ENCODE measurements at places on chromosomes 13 and 19.

DNA sequence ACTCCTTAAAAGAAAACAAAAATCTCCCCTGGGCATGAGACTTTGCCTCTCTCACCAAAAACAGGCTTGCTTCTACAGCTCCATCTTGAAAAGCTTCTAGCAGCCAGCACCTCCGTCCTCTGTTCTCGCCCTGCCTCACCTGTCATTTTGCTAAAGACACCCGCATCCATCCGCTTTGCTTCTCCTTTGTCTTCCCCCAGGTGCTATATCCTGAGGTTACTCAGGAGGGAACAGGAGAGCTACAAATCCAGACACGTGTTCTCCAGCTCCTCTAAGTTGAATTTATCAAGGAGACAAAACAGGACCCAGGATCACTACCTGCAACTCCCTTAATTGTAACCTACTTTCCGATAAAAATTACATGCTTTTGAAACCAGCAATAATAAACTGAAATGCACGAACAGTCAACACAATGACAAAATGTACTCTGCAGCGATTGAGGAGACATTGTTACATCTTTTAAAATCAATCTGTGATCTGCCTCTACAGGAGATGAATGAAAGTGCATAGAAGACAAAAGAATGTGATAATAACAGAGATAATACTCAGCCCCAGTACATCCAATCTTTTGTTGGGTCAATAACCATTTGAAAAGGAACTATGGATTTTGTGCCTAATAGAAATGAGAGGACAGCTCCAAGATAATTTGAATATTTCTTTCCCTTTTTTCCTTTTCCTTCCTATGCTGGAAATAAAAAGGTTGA, 221.2 kb downstream of the DCLK1 start:
- no peak for DNase-seq

DNA sequence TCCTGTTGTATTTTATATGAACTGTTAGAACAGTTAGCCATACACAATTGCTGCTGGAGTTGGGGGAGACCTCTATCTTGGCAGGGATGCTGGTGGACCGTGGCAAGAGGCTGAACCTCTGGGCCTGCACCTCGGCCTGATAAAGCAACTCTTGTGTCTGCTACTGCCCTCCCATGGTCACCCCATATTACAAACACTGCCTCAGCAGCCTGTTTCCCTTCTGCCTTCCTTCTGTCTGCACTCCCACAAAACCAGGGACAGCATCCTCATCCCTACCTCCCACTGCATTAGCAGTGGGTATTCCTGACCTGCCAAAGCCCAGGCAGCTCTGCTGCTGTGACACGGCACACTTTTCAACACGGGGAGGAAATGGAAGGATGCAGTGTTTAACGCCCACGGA, 456.4 kb downstream of the FGF14 start:
- no peak for DNase-seq

DNA sequence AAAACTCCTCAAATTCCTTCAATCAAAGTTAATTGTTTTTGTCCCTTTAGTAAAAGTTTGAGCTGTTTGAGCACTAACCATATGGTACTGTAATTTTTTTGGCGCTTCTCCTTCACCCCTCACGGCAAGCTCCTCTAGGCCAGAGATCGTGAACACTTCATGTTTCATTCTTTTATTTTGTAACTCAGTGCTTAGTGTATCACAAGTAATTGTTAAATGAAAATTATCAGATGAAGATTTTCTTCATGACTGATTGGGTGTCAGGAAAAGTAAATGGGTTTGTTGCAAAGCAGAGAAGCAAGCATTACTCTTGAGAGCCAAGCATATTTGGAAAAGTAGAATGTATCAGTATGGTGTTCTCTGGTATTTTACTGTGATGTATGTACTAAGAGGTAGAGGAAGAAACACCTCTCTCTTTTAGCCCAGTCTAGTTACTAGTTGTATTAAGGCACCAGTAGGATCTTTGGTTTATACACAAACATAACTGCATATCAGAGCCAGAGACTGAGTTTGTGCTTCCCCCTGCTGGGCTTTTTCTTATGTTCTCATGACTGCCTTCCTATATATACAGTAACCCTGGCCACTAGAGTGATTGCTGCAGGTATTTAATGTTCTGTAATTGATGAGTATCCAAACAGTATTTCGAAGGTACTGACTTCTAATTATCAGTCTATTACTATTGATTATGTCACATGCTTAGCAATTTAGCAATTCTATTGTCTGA, 202.3 kb upstream of the KLHL1 start:
- DNase-seq: no peak

DNA sequence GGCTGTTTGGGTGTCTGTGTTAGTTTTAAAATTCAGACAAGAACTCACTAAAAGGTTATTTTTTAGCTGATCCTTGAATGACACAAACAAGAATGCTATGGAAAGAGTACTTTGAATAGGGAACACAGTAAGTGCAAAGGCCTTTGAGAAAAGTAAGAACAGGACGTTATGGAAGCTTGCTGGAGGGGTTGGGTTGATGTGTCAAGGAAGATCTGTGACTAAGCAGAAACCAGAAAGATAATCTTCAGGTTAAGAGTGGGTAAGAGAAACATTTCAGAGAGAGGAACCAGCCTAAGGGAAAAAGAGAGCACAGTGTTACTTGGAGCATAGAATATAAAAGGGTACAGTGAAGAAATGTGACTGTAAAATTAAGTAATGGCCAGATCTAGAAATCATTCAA, 41.2 kb upstream of the TRPC4 start:
- DNase-seq: no peak

DNA sequence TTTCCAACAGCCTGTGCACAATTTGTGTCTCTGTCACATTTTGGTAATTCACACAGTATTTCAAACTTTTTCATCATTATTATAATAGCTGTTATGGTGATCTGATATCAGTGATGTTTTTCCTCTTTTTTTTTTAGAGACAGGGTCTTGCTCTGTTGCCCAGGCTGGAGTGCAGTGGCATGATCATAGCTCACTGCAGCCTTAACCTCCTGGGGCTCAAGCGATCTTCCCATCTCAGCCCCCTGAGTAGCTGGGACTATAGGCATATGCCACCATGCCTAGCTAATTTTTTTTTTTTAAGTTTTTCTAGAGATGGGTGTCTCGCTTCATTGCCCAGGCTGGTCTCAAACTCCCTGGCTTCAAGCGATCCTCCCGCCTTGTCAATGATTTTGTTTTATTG, 5.8 kb downstream of the MARK4 start:
- no peak for DNase-seq

GRCh38 chr19:397321-397720, 11.6 kb downstream of the C2CD4C start:
- DNase-seq: no peak

DNA sequence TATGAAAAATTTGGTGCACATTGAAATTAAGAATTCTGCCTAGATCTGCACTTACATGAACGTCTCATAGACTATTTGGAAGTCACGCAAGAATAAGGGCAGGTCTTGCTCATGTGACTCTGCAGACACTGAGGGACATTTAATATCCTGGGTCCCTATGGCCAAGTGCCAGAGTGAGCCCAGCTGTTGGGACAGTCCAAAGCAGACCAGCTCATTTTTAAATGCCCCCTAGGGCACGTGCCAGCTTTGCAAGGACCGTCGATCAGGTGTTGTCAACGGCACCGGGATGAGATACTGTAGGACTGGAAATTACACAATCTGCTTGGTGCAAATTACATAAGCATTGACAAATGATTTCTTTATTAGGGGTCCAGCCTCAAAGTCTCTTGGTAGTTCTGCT, 293.6 kb downstream of the TEX29 start:
- DNase-seq: no peak

DNA sequence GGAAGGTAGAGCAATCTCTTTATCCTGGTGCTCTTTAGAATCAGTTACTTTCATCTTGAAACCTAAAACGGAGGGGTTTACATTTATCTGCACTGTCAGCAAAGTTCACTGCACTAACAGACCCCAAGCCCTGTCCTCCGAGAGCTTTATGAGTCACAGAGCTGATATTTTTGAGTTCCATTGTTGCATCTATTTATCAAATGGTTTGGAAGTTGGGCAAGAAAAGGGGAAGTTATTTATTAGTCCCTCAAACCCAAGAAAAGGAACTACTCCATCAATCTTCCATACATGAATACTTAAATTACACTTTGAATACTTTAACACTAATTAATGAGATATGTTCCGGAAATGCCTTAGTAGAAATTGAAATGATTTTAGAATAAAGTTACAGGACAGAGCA, 55.5 kb downstream of the EDNRB start:
- no peak for DNase-seq

- no peak for DNase-seq
These were observed 57.7 kb downstream of the MLLT1 start for GRCh38 chr19:6221878-6222746.

GRCh38 chr19:46229442-46229841, at the start of gene IGFL1:
TSS of gene IGFL1 (plus strand) at chr19:46229742. CDS start at chr19:46229775, 33 bp downstream.
- no peak for DNase-seq

DNA sequence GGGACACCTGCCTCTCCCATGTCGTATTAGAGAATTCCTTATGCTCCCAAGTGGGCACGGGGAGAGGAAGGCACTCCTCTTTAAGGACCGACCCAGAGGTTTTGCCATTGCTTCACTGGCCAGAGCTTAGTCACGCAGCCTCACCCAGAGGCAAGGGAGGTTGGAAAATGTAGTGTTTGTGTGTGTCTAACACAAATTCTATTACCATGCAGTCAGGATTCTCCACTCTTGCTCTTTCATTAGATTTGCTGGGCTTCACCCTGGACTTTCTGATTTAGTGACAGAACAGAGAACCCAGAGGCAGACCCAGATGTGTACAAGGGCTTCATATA, 14.6 kb upstream of the NCCRP1 start:
- no peak for DNase-seq

GRCh38 chr13:39373145-39373544, 229.8 kb downstream of the LHFPL6 start:
- DNase-seq: no peak

DNA sequence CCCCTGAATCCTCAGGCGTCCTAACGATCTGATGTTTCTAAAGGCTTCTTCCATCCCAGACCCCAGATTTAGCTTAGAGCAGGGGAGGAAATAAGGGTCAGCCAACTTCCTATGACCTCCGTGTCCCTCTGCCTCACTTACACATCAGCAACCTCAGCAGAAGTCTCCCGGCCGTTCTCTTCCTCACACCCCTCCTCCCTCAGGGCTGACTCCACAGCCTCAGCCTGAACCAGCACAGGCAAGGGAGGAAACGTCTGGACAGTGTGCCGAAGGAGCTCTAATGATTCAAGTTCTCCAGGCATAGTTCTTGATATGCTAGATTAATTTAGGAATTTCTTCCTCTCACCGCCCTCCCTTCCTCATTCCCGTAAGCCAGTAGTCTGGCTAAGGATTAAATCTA, 121.4 kb downstream of the NUFIP1 start:
- DNase-seq: no peak

GRCh38 chr13:40161931-40162330, 504.5 kb downstream of the FOXO1 start:
- DNase-seq: no peak

GRCh38 chr19:49730166-49730565, 32.9 kb downstream of the TSKS start:
- DNase-seq: no peak

DNA sequence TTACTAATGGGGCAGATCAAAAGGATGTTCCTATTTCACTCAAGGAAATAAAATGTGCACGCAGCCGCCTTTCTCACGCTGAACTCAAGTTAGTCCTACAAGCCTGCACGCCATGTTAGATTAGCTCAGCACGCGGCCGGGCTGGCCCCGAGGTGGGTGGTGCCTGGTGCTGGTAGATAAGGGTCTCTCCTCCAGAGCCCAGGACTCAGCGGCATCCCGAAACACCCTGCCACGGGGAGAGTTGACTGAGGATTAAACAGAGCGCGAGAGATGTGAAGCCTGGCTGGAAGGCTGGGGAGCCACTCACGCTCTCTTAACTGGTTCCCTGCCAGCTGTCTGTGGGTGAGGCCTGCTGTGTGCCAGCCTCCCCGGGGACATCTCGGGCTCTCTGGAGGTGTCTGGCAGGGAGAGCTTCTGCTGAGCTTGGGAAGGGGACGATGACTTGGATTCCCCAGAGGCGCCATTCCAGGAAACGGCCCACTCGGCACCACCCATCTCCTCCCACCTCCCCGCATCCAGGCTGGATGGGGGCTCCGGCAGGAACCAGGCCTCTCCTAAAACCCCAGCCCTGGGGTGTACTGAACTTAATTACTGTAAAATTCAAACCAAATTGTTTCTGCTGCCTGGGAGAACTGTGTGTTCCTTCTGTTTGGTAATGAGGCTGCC, 122.2 kb downstream of the KDM4B start:
- DNase-seq: no peak

Data from naive B cell (primary cell).